ENCODE measurements at places on chromosomes 4 and X. TPM values are rescaled to one million over a fixed set of nuclear protein-coding genes. Genes with fewer than 3 reads are reported as not detected.

GRCh38 chr4:173159791-173160190 lies 8.8 kb upstream of the GALNT7 start:
- no peak for DNase-seq
- H3K4me3 ChIP-seq = no peak overlapping the region
- H3K27ac ChIP-seq = no peak overlapping the region
- no peaks in the 10 kb centered on the region for H3K27me3 ChIP-seq
- no peaks in the 10 kb centered on the region for H3K4me1 ChIP-seq

- no peak for DNase-seq
- H3K27me3 ChIP-seq = no peaks in the 10 kb centered on the region
- H3K36me3 ChIP-seq = no peaks in the 10 kb centered on the region
- no peak overlapping the region for H3K27ac ChIP-seq
- H3K4me3 ChIP-seq = no peak overlapping the region
These were observed 4.5 kb downstream of the RAB39B start for GRCh38 chrX:155259752-155260151.

CPEB2 gene
- 28.0 TPM for total RNA-seq

- no peak overlapping the region for H3K27ac ChIP-seq
- H3K4me3 ChIP-seq = no peak overlapping the region
- no peak for DNase-seq
These were observed 61.6 kb upstream of the TMEM33 start for GRCh38 chr4:41873380-41874295.

- H3K4me3 ChIP-seq = no peak overlapping the region
- DNase-seq = no peak
- no peaks in the 10 kb centered on the region for H3K36me3 ChIP-seq
- no peaks in the 10 kb centered on the region for H3K4me1 ChIP-seq
- no peaks in the 10 kb centered on the region for H3K27me3 ChIP-seq
These were observed 330.5 kb upstream of the PRKX start for GRCh38 chrX:4043951-4044350.

GRCh38 chrX:71623714-71624113 lies 5.4 kb upstream of the CXCR3 start:
- no peaks in the 10 kb centered on the region for H3K4me1 ChIP-seq
- no peaks in the 10 kb centered on the region for H3K36me3 ChIP-seq
- DNase-seq = no peak
- no peak overlapping the region for H3K27ac ChIP-seq

DNA sequence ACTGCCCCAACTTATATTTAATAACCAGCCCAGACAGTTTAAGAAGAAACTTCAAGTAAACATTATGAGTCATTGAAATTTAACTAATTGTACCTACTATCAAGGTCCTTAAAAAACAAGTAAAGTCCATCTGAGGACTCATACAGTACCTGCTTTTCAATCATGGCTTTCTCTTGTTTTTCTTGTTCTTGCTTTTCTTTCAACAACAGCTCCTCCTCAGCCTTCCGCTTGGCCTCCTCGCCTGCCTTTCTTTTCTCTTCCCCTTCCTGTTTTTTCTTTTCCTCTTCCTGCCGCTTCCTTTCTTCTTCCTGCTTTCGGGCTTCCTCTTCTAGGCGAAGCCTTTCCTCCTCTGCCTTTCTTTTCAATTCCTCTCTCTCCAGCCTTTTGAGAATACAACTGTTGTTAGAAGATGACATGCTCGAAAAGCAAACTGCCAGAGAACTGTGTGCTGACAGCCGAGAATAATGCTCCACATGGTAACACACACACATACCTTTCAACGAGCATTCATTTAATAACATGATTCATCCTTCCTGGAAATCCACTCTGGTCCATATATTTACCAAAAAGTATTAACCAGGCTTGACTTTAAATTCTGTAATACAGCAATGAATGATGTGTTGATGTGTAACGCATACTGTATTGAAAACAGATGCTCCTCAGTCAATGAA lies 25.2 kb upstream of the BCLAF3 start:
- no peaks in the 10 kb centered on the region for H3K36me3 ChIP-seq
- no peak overlapping the region for H3K4me3 ChIP-seq
- no peaks in the 10 kb centered on the region for H3K4me1 ChIP-seq

DNA sequence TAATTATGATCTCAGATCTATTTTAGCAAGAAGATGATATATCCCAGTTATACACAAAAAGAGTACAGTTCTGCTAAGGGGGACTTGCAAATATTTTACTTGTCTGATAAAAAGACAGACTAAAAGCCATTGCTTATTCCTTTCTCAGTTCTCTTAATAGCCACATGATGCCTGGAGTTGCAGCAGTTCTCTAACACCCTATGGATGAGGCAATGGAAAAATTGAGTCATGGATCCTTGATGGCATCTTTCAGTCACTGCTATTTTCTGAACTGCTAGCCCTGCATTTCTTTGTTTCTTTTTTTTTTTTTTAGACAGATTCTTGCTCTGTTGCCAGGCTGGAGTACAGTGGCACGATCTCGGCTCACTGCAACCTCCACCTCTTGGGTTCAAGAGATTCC lies 1956.7 kb downstream of the C4orf33 start:
- no peak overlapping the region for H3K4me3 ChIP-seq
- H3K27me3 ChIP-seq = no peaks in the 10 kb centered on the region
- no peak overlapping the region for H3K27ac ChIP-seq
- H3K4me1 ChIP-seq = no peaks in the 10 kb centered on the region

CPLX1 gene
- total RNA-seq = 13.7 TPM

FHDC1 gene
- 3.0 TPM for total RNA-seq

DNA sequence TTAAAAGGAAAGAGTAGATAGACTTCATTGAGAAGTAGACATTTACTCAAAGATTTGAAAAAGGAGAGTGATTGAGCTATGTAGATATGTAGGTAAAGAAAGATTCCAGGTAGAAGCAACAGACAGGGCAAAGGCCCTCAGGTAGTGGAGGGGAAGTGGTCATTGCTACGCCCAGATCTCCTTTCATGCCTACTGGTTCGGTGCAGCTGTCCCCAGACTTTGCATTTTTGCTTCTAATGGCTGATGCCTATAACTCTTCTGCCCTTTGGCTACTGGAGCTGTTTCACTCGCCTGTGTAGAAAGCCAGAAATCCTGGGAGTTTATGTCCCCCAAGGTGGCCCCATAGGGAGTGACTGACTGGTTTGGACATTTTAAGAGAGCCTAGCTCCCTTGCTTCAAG lies 16.9 kb upstream of the ARMCX2 start:
- H3K27me3 ChIP-seq = no peaks in the 10 kb centered on the region
- DNase-seq = no peak
- H3K36me3 ChIP-seq = no peaks in the 10 kb centered on the region
- H3K27ac ChIP-seq = no peak overlapping the region
- H3K4me1 ChIP-seq = no peaks in the 10 kb centered on the region
- H3K4me3 ChIP-seq = no peak overlapping the region

GRCh38 chrX:13142891-13143290 lies 98.5 kb upstream of the FAM9C start:
- no peak overlapping the region for H3K4me3 ChIP-seq
- no peaks in the 10 kb centered on the region for H3K4me1 ChIP-seq
- no peaks in the 10 kb centered on the region for H3K27me3 ChIP-seq
- DNase-seq = no peak
- no peak overlapping the region for H3K27ac ChIP-seq

- no peak overlapping the region for H3K27ac ChIP-seq
- no peaks in the 10 kb centered on the region for H3K27me3 ChIP-seq
- DNase-seq = no peak
These were observed 270.8 kb downstream of the FSTL5 start for GRCh38 chr4:161892951-161893350.

GRCh38 chr4:147829401-147830101 lies 97.7 kb downstream of the ARHGAP10 start:
- no peak overlapping the region for H3K4me3 ChIP-seq
- no peak for DNase-seq
- H3K4me1 ChIP-seq = peaks cover 11% of the 10 kb centered on the region
- H3K27me3 ChIP-seq = no peaks in the 10 kb centered on the region

HSD17B13 gene
- total RNA-seq = 0.32 TPM

DNA sequence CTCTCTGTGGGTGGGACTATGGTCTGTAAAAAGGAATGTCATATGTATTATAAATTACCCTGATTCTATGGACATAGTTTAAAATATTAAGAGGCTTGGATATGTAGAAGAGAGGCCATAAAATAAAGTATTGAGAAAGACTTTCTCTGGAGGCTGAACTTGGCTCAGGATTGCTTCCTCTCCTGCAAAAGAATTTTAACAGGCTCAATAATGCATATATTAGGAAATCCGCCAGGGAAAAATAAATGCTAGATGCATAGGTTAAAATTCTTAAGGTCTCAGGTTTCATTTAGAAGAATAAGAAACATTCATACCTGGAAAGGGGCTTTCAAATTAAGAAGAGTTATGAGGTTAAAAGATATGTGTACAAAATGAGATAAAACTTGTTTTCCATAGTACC lies 424.3 kb downstream of the ARAP2 start:
- no peak overlapping the region for H3K27ac ChIP-seq
- no peak for DNase-seq
- H3K27me3 ChIP-seq = no peaks in the 10 kb centered on the region
- H3K4me1 ChIP-seq = no peaks in the 10 kb centered on the region
- H3K4me3 ChIP-seq = no peak overlapping the region

DNA sequence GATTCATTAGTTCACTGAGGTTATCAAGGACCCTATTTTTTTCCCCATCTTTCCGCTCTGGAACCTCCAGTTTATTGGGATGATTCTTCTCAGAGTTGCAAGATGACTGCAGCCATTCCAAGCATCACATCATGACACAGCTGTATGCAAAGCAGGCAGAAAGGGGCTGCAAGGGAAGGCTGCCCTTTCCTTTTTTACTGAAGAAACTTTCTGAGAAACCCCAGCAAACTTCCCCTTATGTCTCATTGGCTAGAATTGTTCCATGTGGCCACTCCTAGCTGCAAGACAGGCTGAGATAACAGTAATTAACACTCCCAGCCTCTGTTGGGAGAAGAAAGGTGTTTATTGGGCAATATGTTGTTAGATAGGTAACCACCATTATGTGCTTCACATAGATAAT lies 102.6 kb downstream of the SATL1 start:
- no peaks in the 10 kb centered on the region for H3K4me1 ChIP-seq
- H3K27me3 ChIP-seq = no peaks in the 10 kb centered on the region
- H3K4me3 ChIP-seq = no peak overlapping the region
- H3K36me3 ChIP-seq = no peaks in the 10 kb centered on the region
- DNase-seq = no peak

CSAG3 gene
- total RNA-seq = not detected

KCTD8 gene
- total RNA-seq = 4.8 TPM

DNA sequence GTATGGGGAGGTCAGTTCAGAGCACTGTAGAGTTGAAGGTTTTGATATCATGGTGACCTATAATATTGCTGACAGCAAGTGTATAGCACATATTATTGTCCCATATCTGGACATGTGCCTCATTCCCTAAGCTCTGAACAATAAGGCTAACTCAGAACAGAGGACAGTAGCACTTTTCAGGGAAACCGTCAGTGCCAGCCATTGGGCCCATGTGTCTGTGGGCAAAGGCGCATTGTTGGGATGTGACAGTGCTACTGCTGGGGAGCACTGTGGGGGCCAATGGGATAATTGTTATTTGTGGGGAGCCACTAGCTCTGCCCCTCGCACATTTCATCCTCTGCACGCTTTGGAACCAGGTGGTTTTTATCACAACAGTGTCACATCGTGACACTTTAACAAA lies 136.2 kb downstream of the ELOVL6 start:
- no peaks in the 10 kb centered on the region for H3K4me1 ChIP-seq
- DNase-seq = no peak
- H3K27ac ChIP-seq = no peak overlapping the region
- H3K4me3 ChIP-seq = no peak overlapping the region
- H3K27me3 ChIP-seq = no peaks in the 10 kb centered on the region
- no peaks in the 10 kb centered on the region for H3K36me3 ChIP-seq

ADGRA3 gene
- 22.5 TPM for total RNA-seq
